ENCODE measurements at places on chromosomes 1 and 21. TPM values are rescaled to one million over a fixed set of nuclear protein-coding genes. Genes with fewer than 3 reads are reported as not detected.

DNA sequence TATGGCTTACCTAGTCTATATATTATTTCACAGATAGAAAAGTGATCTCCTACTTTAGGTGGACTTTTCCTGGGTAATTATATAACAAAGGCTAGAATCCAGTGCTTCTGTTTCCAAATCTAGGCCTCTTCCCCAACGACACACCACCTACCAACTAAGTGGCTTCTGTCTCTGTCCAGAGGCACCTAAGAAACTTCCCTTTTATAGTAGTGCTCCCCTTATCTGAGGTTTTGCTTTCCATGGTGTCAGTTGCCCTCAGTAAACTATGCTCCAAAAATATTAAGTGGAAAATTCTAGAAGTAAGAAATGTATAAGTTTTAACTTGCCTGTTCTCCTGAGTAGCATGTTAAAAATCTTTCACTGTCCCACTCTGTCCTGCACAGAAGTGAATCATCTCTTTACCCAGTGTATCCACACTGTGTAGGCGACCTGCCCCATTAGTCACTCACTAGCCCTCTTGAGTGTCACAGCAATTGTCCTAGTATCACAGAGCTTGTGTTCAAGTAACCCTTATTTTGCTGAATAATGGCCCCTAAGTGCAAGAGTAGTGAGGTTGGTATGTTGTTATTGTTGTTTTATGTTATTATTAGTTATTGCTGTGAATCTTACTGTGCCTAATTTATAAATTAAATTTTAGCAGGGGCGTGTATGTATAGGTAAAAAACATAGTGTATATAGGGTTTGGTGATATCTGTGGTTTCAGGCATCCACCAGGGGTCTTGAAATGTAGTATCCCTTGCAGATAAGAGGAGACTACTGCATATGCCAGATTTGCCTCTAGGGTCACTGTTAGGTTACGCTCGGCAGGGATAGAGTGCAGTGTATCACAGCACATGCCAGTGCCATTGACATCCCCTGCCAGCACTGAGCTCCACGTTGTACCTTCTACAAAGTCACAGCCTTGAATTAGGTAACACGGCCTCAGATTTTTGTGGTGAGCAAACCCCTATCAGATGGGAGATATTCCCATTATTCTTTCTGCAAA lies 14.7 kb upstream of the CD53 start:
- no peak for DNase-seq
- no peak overlapping the region for H3K4me3 ChIP-seq
- H3K36me3 ChIP-seq: no peaks in the 10 kb centered on the region
- H3K27ac ChIP-seq: no peak overlapping the region
- peaks cover 2% of the 10 kb centered on the region for H3K27me3 ChIP-seq

DNA sequence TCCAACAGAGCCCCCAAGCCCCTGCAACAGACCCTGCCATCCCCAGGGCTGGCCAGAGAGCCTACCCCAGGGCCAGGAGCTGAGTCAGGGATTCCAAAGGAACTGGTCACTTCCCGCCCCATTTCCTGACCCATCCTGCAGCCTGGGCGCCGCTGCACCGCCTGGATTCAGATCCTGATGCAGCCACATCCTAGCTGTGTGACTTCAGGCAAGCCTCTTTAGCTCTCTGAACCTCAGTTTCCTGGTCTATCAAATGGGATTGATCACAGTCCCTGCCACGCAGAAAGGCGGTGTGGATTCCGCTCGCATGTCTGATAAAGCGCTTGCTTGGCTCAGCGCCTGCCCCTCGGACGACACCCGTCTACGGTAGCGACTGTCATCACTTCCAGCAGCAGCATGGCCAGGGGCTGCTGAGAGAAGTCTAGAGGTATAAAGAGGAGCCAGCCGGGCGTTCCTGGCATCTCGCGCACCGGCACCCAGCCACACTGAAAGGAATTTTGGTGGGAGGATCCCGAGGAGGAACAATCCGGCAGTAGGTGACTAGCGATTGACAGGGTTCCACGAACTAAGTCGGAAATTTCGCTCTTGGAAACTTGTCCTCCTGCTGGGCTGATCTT lies 10.1 kb downstream of the EPHA2 start:
- H3K4me1 ChIP-seq: peaks cover 13% of the 10 kb centered on the region
- DNase-seq: no peak
- H3K4me3 ChIP-seq: no peak overlapping the region
- no peak overlapping the region for H3K27ac ChIP-seq
- H3K27me3 ChIP-seq: no peaks in the 10 kb centered on the region
- H3K36me3 ChIP-seq: no peaks in the 10 kb centered on the region

DNA sequence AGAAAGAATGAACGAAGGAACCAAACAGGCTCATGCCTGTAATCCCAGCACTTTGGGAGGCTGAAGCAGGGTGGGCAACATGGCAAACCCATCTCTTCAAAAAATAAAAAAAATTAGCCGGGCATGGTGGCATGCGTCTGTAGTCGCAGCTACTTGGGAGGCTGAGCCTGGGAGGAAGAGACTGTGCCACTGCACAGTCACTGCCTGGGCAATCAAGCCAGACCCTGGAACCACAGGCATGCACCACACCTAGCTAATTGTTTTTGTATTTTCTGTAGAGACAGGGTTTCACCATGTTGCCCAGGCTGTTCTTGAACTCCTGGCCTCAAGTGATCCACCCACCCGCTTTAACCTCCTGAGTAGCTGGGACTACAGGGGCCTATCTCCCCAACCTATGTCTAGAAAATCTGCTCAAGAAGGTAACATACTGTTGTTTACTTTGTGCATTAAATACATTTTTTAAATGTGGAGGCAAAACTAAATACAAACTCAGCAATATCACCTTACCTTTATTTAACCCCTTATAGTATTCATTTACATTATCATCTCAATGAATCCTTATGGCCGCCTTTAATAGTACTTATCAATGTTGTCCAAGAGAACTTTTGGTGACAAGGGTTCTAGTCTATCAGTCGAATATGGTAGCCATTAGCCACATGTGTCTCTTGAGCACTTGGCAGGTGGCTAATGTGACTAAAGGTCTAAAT lies 2.7 kb downstream of the KHDC4 start:
- H3K27me3 ChIP-seq: no peaks in the 10 kb centered on the region
- peaks cover 40% of the 10 kb centered on the region for H3K4me1 ChIP-seq
- peak overlapping the region; percentile 34 for H3K4me3 ChIP-seq
- H3K36me3 ChIP-seq: peaks cover 47% of the 10 kb centered on the region
- no peak for DNase-seq

DNA sequence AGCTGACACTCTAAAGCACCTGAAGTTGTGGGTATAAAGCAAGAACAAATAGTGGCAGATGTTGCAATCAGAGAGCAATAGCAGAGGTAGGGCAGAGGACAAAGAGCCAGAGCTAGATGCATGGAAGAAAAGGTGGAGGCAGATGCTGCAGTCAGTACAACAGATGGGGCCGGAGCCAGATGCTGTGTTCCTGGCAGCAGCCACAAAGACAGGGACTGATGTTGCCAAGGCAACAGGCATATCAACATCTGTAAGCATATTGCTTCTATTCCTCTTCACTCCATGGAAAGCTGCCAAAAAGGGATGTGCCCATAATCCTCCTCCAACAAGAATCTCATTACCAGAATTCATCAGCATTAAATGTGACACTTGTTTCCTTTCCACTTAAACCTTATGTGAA lies 108.0 kb downstream of the TNNI3K start:
- no peak overlapping the region for H3K4me3 ChIP-seq
- DNase-seq: no peak
- no peaks in the 10 kb centered on the region for H3K4me1 ChIP-seq
- no peaks in the 10 kb centered on the region for H3K27me3 ChIP-seq
- H3K27ac ChIP-seq: no peak overlapping the region
- H3K36me3 ChIP-seq: no peaks in the 10 kb centered on the region

- H3K4me3 ChIP-seq: no peak overlapping the region
- H3K27me3 ChIP-seq: no peaks in the 10 kb centered on the region
- H3K4me1 ChIP-seq: peaks cover 17% of the 10 kb centered on the region
- H3K36me3 ChIP-seq: no peaks in the 10 kb centered on the region
- DNase-seq: no peak
- H3K27ac ChIP-seq: no peak overlapping the region
Measured at GRCh38 chr1:14968251-14968851, 185.2 kb upstream of the TMEM51 start.

DNA sequence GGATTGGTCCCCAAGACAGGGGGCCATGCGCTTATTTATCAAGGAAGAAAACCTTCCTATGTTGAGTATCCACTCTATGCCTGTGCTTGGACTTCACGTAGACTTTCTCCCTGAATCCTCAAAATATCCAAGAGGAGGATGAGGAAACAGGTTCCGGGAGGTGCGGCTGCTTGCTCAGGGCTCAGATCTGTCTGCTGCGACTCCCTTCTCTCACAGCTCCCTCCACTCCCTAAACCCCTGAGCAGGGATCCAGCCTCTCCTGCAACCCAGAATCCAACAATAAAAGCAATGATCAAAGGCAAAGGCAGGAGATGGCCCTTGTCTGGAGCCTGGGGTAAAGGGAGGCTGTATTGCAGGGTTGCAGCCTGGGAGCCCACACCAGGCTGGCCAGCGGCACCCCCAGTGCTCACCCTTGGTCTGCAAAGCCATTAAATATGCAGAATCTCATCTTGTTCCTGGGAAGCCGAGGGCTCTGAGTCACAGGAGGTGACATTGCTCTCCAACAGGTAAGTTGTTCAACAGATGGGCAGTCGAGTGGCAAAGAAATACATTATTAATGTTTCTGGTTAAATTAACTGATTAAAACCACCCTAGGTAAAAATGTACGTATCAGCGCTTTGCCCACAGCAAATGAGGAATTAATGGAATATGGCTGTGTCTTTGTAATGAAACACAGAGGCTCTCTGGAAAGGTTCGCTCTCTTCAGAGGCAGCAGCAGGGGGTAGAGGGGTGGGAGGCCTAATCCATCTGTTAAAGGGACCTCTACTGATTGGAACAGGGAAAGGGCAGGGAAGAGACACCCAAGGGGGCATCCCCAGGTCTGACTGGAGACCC lies 111.5 kb downstream of the GRIK3 start:
- H3K27ac ChIP-seq: no peak overlapping the region
- no peak for DNase-seq
- peaks cover 14% of the 10 kb centered on the region for H3K27me3 ChIP-seq
- H3K4me3 ChIP-seq: no peak overlapping the region

DNA sequence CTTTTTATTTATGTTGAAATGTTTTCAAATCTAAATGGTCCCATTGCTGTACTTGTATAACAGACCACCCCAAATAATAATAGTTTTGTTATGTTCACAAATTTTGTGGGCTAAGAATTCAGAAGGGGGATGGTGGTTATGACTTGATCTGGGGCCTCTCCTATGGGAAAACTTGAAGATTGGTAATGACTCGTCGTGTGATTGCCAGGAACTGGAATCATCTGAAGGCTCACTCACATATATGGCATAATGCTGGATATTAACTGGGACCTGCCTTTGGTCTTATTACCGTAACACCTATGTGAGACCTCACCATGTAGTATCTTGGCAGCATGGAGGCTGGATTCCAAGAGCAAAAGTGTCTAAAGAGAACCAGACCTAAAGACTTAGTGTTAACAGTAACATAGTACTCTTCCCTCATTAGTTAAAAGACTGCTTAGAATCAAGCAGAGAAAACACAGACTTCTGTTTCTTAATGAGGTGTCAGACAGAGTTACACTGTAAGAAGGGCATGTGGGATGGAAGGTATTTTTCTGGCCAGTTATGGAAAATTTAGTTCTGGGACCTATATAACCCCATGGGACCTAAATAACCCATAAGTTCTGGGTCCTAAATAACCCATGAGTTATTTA lies 11.9 kb downstream of the LYPLAL1 start:
- DNase-seq: no peak
- H3K27me3 ChIP-seq: no peaks in the 10 kb centered on the region
- no peak overlapping the region for H3K27ac ChIP-seq

DNA sequence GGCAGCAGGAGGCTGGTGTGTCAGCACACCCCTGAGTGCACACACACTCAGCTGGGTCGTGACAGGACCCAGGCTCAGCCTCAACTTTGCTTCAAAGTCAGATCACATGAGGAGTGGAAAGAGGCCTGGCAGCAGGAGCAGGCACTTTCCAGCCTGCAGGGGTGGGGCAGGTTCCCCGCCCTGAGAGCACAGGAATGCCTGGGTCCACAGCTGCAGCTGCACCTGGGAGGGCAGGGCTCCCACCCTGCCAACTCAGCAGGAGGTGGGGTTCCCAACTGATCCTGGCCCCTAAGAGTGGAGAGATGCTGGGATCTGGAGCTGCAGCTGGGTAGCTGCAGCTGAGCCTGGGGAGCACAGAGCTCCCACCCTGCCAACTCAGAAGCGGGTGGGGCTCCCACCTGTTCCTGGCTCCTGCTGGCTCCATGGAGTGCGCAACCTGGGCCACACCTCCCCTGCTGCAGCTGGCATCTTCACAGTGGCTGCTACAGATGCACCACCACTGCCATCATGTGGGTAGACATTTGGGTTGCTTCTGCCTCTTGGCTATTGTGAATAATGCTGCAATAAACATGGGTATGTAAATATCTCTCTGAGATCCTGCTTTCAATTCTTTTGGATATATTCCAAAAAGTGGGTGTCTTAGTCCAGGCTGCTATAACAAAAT lies 415.4 kb downstream of the TTLL7 start:
- H3K4me1 ChIP-seq: peaks cover 7% of the 10 kb centered on the region
- H3K4me3 ChIP-seq: no peak overlapping the region

GRCh38 chr1:223716302-223716862 lies 4.0 kb downstream of the CAPN2 start:
- H3K27ac ChIP-seq: peak overlapping the region; percentile 16
- H3K4me3 ChIP-seq: peak overlapping the region; percentile 5
- peaks cover 8% of the 10 kb centered on the region for H3K36me3 ChIP-seq

- no peaks in the 10 kb centered on the region for H3K36me3 ChIP-seq
- H3K27me3 ChIP-seq: peaks cover 7% of the 10 kb centered on the region
- H3K27ac ChIP-seq: no peak overlapping the region
- H3K4me3 ChIP-seq: no peak overlapping the region
- DNase-seq: no peak
Measured at GRCh38 chr1:14037101-14037847, 337.3 kb downstream of the PRDM2 start.

DNA sequence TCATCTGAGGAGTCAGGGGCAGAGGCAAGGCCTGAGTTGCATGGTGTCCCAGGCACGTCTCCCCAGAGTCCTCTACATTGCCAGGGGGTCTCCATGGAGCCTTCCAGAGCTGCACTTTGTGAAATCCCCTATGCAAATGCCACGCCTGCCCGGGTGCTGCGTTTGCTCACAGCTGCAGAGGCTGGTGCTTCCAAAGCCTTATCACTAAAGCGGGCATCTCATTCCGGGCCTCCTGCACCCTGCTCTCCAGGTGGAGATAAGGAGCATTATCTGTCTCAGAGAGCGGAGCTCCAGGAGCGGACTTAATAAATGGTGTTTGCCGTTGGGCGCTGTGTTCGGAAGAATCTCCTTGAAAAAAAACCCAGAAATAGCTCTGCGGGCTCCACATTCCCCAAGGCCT lies 25.9 kb upstream of the ACTL8 start:
- H3K4me1 ChIP-seq: no peaks in the 10 kb centered on the region
- DNase-seq: no peak

Gene MGST3
- 29.2 TPM for total RNA-seq

Gene RIMS3
- 3.6 TPM for total RNA-seq

Data from activated naive CD4-positive, alpha-beta T cell treated with anti-CD3 and anti-CD28 coated beads for 36 hours (primary cell).